ENCODE measurements at places on chromosomes 11 and 22. TPM values are rescaled to one million over a fixed set of nuclear protein-coding genes. Genes with fewer than 3 reads are reported as not detected.
A peak's percentile ranks its signal among the peaks of the same experiment; 100 is the strongest.

Gene TNNI2
- 0.46 TPM for total RNA-seq

Gene TEX12
- 0.60 TPM for total RNA-seq

DNA sequence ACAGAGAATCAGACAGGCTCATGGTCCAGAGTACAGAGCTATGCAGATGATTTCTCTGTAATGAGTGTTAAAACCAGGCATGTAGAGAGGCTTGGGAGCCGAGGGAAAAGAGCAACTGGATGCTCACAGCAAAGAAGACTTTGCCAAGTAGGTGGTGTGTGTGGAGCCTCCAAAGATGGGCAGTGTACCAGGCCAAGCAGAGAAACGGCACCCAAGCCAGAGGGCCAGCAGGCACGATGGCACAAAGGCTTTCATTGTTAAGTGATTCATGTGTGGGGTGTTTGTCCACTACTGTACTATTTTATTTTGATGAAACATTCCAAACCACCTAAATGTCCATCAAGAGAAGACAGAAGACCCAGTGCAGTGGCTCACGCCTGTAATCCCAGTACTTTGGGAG is 11.1 kb downstream of the RANGAP1 start:
- DNase-seq = no peak

GRCh38 chr22:27131346-27131745 is 474.0 kb downstream of the MIAT start:
- DNase-seq = no peak

GRCh38 chr11:107996006-107996776 is 12.5 kb upstream of the CUL5 start:
- DNase-seq = peak; percentile 59

Gene FLRT1
- 0.31 TPM for total RNA-seq

Gene RAB36
- total RNA-seq = 1.2 TPM

GRCh38 chr11:70031631-70032469 is 46.3 kb upstream of the ANO1 start:
- no peak for DNase-seq

Gene DDI1
- not detected for total RNA-seq

Gene RPL3
- 1,561 TPM for total RNA-seq

GRCh38 chr11:70063555-70063954 is 14.6 kb upstream of the ANO1 start:
- DNase-seq = no peak

Gene BAD
- total RNA-seq = 75.4 TPM

Gene GLYAT
- total RNA-seq = not detected

Gene TMEM191C
- total RNA-seq = 2.1 TPM

DNA sequence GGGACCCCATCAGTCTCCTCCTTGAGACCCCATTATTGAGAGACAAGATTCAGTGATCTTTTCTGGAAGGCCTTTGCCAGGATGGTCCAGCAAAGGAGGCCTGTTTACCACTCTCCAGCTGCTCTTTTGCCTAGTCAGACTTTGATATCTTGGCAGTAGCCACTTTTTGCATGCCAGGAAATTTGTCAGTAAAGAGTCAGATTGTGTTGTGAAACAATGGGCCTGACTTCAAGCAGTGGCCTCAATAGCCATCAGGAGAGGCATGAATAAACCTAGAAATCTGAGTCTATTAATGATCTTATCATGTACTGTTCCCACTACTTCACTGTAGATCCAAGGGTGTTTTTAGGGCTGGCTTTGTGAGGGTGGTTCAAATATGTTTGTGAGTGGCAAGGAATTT is 479.4 kb downstream of the JRKL start:
- no peak for DNase-seq

DNA sequence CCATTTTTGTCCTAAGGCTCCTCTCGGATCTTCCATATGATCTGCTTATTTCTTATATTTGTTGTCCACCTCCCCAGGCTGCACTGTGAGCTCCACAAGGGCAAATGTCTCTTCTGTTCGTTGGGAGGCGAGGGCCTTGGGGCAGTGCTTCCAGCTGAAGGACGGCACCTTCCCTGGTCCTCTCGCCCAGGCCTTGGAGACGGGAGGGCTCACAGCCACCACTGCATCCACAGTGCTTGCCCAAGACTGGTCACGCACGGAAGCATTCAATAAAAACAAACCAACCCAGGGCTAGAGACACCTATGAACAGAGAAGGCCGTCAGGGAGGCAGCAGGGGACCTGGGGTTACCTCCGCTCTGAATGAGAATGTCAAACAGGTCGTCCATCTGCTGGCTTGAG is 46.2 kb downstream of the SGSM3 start:
- no peak for DNase-seq

All from mucosa of descending colon (tissue), 3 donors.